ENCODE measurements at places on chromosomes 5 and 9.

GRCh38 chr5:137136991-137137632 lies 362.0 kb downstream of the SPOCK1 start:
- DNase-seq, result no peak

DNA sequence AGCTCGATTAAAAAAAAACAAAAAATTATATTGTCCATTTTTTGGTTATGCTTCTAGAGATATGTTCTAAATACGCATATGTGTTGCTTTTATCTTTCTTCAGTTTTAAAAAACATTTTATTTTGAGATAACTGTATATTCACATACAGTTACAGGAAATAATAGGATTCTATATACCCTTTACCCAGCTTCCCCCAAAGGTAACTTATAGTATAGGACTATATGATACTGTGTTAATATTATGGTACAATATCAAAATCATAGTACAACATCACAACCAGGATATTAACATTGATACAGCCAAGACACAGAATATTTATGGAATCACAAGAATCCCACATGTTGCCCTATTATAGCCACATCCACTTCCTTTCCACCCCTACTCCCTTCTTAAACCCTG lies 9.5 kb upstream of the MACIR start:
- DNase-seq, result no peak

- no peak for DNase-seq
Observed at GRCh38 chr5:135921388-135921787, 25.7 kb upstream of the IL9 start.

DNA sequence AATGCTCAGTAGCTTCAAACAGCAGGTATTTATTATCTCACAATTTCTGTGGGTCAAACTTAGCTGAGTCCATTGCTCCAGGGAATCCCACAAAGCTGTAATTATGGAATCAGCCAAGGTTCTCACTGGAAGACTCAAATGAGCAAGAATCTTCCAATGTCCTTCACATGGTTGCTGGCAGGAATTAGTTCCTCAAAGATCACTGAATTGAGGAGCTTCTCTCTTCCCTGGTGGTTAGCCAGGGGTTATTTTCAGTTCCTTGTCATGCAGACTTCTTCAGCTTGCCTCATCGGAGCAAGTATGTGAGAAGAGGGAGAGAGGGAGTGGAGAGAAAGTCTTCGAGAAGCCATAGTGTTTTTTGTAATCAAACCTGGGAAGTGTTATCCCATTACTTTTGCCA lies 2331.9 kb downstream of the MAT2B start:
- DNase-seq, result no peak

DNA sequence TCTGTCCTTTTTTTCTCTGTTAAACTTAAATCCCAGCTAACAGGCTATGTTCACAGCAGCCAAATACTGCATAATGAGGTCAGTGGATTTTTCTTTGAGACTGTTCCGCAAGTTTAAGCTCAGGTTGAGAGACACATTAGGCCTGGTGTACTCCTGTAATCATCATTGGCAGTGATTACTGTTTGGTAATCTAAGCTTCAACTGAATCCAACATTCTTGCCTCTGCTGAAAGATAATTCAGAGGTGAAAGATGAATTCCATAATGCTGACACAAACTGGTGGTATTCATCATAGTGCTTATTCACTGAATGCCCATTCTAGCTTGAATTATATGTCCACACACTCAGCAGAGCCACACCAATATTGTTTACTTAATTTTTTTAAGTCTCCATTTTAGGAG lies 108.5 kb downstream of the NFIB start:
- no peak for DNase-seq

GRCh38 chr5:145104106-145104505 lies 731.0 kb downstream of the PRELID2 start:
- DNase-seq, result no peak

DNA sequence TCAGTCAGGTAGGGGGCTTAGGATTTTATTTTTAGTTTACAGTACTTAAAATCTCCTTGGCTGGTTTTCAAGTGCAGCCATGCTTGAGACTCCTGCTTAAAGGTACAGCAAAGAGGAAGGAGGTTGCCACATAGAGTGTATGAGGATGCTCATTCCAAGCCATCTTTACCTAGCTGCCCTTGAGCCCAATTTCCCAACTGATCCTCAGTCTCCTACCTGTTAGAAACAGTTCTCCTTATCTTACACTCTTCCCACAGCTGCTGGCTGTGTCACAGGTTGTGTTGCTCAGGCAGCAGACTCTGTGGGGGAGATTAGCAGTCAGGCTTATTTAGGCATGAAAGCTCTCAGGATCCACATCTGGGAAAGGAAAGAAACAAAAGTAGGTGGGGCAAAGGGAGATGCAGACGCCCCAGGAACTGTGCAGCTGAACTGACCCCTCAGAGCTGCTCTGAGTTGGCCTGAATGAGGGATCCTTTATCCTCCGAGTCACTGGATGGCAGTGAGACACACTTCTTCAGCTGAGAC lies 95.1 kb downstream of the NMUR2 start:
- DNase-seq, result no peak

- no peak for DNase-seq
Observed at GRCh38 chr9:71353720-71354119, 232.3 kb upstream of the TRPM3 start.

- no peak for DNase-seq
Observed at GRCh38 chr5:58107704-58108103, 352.2 kb downstream of the PLK2 start.

DNA sequence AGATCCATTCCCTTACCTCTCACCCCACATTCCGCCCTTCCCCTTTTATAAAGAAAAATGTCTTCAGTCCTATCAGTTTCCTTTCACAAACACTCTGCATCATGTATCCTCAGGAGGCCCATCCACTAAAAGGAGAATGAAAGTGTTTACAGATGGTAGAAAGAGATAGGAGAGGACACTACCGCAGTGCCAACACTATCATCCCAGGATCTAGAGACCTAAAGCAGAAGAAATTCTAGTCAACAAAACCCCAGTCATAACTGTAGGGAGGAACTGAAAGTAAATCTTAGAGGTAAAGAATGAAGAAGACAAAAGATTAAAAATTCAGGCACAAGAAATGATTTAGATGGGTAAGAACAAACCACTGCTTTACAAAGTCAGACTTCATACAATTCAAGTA lies 114.1 kb downstream of the MLLT3 start:
- DNase-seq, result no peak

- no peak for DNase-seq
Observed at GRCh38 chr9:130398487-130399240, 46.1 kb upstream of the ASS1 start.

GRCh38 chr5:122175852-122176251 lies 46.5 kb downstream of the ZNF474 start:
- DNase-seq, result no peak

DNA sequence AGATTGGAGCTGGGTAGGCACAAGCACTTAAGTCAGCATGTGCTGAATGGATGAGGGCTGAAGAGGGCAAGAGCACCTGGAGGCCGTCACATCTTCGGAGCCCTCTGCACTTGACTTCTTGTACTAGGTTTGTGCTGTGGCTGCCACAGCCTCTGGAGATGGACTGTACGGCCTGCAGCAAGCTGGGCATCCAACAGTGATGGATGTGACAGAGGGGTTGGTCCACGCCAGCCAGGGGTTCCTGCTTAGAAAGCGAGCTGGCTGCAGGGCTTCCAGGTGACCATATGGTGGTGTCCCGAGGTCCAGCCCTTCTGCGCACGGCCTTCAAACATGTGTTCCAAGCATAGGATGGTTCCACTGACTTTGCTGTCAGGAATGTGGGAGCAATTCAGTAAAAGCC lies 65.1 kb upstream of the PHYKPL start:
- DNase-seq, result no peak

DNA sequence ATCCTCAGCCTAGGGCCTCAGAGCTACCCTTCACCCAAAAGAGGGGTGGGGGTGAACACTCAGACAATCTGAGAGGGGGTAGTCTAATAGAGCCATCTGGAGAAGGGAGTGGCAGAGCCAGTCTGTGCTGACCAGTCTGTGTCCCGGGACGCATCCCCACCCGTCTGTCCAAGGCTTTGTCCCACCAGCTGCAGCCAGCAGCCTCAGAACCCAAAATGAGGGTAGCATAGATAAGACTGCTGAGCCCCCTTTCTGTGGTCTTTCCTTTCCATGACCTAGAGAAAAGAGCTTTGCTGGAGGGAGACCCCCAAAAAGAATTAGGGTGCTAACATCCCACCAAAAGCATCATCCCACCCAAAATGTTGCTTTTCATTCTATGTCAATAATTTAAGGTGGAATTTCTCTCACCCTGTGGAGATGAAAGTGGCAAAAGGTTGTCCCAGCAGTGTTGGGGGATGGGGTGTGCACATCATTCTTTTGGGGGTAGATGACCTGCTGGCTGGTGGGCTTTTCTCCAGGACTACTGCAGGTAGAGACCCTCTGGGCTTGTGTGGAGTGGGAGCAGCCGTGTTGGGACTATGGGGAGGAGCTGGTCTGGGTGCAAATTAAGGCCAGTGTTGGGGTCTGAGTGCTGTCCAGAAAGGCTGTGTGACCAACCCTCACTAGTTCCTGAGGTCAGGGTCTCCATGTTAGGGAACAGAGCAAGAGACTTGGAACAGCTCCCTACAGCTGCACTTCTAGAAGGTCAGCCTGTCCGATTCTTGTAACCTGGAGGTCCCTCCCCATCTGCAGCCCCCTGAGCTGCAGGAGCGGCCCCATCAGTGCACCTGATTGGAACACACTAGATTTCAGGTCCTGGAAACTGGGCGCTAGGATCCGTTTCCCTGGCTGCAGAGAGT lies 19.9 kb downstream of the URM1 start:
- DNase-seq, result no peak

GRCh38 chr9:98491828-98492227 lies 216.9 kb downstream of the GABBR2 start:
- DNase-seq, result no peak

DNA sequence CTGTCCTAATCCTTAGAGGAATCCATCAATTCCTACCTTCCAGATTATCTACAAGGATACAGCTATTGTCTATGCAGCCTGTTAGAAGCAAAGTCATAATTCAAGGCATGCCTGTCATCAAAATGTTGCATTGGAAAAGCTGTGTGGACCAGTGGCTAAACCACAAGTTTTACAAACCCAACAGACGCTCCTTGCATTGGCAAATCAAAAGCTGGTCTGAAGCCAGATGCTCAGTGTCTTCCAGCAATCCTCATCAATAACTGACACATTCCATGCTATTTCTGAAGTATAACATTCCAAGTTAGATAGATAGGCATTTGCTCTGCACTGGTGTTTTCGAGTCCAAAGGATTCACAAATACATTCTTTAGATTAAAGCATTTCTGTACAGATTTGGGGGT lies 213.6 kb downstream of the EBF1 start:
- no peak for DNase-seq

DNA sequence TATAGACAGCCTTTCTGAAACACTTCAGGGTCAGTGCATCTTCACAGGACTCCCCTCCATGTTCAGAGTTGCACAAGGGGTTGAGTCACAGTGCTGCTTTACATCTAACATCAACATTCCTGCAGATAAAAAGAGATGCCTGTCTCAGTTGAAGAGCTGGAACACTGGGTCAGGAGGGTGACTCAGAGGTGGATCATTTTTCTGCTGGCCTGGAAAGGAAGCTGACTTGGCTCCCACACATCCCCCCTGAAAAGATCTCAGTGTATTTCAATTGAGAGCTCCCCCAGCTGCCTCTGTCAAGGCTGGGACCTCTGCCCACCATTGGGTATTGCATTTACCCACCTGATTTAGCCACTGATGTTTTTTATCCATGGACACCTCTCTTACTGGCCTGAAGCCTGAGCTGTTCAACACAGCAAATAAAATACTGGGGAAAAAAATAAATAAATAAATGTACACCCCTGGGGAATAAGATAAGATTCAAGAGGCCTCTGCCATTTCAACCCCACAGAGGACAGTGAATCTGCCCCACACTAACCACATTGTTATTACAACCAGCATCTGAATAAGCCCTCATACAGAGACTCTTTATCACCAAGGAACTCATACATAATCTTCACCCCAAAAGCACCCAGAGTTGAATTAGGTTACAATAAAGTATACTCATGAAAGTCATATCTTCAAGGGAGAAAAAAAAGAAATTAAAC lies 716.4 kb downstream of the SEMA5A start:
- DNase-seq, result no peak

- DNase-seq, result no peak
Observed at GRCh38 chr5:2887481-2888348, 136.2 kb upstream of the IRX2 start.

DNA sequence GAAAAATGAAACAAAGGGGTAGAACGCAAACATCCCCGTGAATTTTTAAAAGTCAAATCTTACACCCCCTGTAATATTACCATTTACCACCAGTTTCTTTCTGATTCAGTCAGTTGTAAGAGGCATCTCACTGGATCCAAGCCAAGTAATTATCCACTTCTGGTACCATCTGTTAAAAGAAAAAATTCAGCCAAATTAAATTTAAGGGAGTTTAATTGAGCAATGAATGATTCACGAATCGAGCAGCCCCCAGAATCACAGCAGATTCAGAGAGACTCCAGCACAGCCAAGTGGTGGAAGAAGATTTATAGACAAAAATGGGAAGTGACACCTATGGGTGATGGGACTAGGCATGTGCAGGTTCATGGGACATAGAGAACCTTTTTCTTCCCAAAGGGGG lies 29.9 kb upstream of the MTMR12 start:
- DNase-seq, result no peak

- no peak for DNase-seq
Observed at GRCh38 chr5:73298772-73299630, 126.0 kb downstream of the TMEM174 start.

- no peak for DNase-seq
Observed at GRCh38 chr9:76036762-76037161, 146.3 kb downstream of the PCSK5 start.
